Esophagus squamous epithelium (tissue), 5 donors: ENCODE measurements at places on chromosomes 12 and 14.

DNA sequence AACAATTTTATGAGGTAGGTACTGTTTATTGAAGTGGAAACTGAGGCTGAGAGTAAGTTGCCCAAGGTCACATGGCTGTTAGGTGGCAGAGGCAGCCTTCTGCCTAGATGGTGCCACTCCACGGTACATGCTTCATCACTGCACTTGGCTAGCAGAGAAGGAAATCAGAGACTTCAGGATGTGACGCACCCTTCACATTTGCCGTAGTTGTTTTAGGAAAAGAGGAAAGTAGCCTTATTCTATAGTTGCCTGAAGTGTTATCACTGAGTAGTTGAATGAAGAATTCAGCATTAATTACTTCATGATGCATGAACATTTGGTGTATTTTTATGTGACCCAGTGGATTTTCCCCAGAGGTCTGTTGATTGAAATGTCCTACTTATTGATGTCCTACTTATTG is 55.7 kb downstream of the ERC1 start:
- no peaks in the 10 kb centered on the region for H3K27me3 ChIP-seq
- DNase-seq: no peak
- no peaks in the 10 kb centered on the region for H3K36me3 ChIP-seq
- H3K27ac ChIP-seq: no peak overlapping the region
- H3K4me1 ChIP-seq: peaks cover 10% of the 10 kb centered on the region
- H3K4me3 ChIP-seq: no peak overlapping the region

GRCh38 chr12:26737487-26738030 is 95.4 kb downstream of the ITPR2 start:
- no peaks in the 10 kb centered on the region for H3K27me3 ChIP-seq
- H3K4me3 ChIP-seq: no peak overlapping the region
- peak overlapping the region; percentile 67 for H3K27ac ChIP-seq
- no peak for DNase-seq
- no peaks in the 10 kb centered on the region for H3K36me3 ChIP-seq

DNA sequence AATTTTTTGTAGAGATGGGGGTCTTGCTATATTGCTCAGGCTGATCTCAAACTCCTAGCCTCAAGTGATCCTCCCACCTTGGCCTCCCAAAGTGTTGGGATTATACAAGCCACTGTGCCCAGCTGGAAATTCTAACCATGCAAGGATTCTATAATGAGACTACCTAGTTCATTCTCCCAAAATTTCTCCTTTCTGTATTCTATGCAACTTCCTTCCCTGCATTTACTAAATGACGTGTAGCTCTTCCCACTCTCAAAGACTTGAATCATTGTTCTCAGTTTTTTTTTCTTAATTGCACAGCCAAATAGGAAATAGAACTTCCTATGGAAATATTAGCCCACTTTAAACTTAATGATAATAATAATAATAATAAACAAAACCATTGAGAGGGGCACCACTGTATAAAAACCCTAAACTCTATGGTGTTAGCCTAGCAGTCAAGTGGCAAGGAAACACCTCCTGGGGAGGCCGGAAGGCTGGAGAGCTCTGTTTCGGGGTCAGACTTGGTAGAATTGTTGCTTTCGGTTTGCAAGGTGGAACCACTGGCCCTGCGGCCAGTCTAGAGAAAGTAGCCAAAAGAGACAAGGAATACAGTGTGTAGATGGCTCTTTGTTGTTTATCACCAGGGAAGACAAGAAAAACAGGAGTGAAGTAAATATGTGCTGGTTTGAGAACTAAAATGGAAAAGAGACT is 40.0 kb upstream of the TESC start:
- no peak for DNase-seq
- H3K4me3 ChIP-seq: no peak overlapping the region
- H3K27ac ChIP-seq: no peak overlapping the region
- no peaks in the 10 kb centered on the region for H3K27me3 ChIP-seq
- H3K36me3 ChIP-seq: peaks cover 11% of the 10 kb centered on the region

DNA sequence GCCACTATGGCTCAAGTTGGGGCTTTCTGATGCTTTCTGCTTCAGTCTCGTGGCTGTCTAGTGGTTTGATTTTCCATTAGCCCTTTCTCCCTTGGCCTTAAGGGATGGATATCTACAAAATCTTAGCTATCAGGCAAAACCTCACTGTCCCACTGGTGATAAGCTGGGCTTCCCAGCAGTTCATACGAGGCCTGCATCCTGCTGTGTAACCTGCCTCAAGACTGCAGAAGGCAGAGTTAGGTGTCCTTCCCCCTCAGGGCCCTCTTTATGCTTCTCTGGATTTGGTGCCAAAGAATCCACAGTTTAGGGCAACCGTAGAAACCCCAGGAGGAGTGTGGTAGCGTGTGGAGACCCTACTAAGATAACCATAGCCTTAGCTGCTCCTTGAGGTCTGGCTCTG is 38.9 kb downstream of the ETV6 start:
- H3K27me3 ChIP-seq: no peaks in the 10 kb centered on the region
- no peak overlapping the region for H3K4me3 ChIP-seq
- H3K36me3 ChIP-seq: no peaks in the 10 kb centered on the region

GRCh38 chr12:61107118-61107517 is 1153.1 kb upstream of the USP15 start:
- H3K4me1 ChIP-seq: no peaks in the 10 kb centered on the region
- no peaks in the 10 kb centered on the region for H3K27me3 ChIP-seq
- DNase-seq: no peak
- no peaks in the 10 kb centered on the region for H3K36me3 ChIP-seq

DNA sequence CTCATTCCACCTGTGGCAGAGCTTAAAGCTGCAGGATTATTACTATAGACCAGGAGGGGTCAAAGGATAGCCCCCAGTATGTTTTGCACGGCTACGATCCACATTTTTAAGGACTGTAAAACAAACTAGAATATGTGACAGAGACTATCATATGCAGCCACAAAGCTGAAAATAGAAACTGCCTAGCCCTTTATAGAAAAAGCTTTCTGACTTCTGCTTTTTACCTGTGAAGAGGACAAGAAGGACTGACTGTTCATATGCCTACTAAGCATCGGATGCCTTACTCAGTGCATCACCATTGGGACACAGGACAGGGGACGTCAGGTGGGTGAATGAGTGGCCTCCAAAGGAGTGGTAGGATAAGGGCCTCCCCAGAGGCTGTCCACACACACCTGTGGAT is 29.8 kb downstream of the SPTB start:
- H3K4me3 ChIP-seq: no peak overlapping the region
- H3K4me1 ChIP-seq: no peaks in the 10 kb centered on the region
- H3K27ac ChIP-seq: no peak overlapping the region
- DNase-seq: no peak

GRCh38 chr12:79296133-79296532 is 394.6 kb downstream of the PAWR start:
- no peaks in the 10 kb centered on the region for H3K4me1 ChIP-seq
- H3K4me3 ChIP-seq: no peak overlapping the region
- no peak overlapping the region for H3K27ac ChIP-seq
- DNase-seq: no peak
- no peaks in the 10 kb centered on the region for H3K36me3 ChIP-seq

DNA sequence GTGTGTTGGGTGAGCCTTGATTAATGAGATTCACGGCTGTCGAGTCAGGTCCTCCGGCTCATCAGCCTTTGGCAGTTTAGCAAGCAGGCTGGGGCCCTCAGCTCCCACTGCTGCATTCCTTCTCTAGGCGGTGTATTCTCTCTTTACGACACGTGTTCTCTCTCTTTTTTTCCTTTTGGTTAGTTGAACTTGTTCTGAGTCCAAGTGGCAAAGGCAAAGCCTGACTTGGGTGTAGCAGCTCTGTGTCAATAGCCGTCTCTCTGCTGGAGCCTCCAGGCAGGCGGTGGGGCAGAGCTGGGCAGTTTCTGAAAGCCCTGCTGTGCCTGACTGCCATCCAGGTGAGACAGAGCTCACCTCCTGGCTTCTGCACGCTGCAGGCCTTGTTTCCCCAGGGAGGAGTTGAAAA is 46.6 kb downstream of the SUSD6 start:
- peak overlapping the region; percentile 86 for H3K27ac ChIP-seq
- peaks cover 39% of the 10 kb centered on the region for H3K4me1 ChIP-seq
- H3K4me3 ChIP-seq: peak overlapping the region; percentile 16
- H3K27me3 ChIP-seq: no peaks in the 10 kb centered on the region
- H3K36me3 ChIP-seq: peaks cover 19% of the 10 kb centered on the region
- no peak for DNase-seq

DNA sequence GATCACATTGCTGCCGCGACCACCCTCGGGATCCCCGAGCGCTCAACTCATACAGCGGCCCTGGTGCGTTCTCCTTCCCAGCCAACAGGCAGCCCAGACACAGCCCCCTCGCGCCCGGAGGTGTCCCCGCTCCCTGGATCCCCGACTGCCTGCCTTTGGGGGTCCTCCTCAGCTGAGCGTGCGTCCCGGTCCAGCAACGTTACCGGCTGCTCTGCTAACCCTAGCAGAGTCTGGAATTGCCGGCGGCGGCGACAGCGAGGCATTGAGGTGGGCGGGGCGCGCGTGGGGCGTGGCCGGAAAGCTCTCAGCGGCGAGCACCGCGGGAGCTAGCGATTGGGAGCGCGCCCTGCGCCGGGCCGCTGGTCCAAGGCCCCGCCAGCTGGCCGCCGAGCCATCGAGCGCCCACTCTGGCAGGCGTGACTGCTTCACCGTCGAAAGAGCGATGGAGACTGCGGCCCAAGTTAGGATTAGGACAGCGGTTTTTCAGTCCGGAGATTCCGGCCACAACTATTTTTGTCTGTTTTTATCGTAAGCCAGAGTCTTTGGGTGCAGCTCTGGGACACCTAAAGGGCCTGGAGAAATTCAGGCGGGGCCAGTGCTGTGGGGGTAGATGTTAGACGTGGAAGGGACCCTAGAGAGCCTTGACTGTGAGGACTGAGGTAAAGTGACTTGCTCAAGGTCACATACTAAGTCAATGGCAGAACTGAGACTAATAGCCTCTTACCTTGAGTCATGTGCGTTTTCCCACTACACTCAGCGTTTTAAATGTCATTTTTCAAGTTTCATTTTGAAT is at the start of gene HEATR5A:
Gene HEATR5A, minus strand, starts transcription at position 232 of the 793 bp plus-strand sequence. CDS start 17,575 bp downstream, outside the sequence.
- no peaks in the 10 kb centered on the region for H3K36me3 ChIP-seq
- H3K27me3 ChIP-seq: no peaks in the 10 kb centered on the region
- H3K27ac ChIP-seq: peak within 1 kb of the TSS; percentile 85
- H3K4me3 ChIP-seq: peak within 1 kb of the TSS; percentile 77
- peaks cover 9% of the 10 kb centered on the region for H3K4me1 ChIP-seq

GRCh38 chr12:54631988-54632728 is 2.5 kb downstream of the LACRT start:
- no peaks in the 10 kb centered on the region for H3K36me3 ChIP-seq
- H3K4me1 ChIP-seq: no peaks in the 10 kb centered on the region
- H3K27me3 ChIP-seq: peaks cover 19% of the 10 kb centered on the region
- H3K4me3 ChIP-seq: no peak overlapping the region
- no peak overlapping the region for H3K27ac ChIP-seq
- no peak for DNase-seq

DNA sequence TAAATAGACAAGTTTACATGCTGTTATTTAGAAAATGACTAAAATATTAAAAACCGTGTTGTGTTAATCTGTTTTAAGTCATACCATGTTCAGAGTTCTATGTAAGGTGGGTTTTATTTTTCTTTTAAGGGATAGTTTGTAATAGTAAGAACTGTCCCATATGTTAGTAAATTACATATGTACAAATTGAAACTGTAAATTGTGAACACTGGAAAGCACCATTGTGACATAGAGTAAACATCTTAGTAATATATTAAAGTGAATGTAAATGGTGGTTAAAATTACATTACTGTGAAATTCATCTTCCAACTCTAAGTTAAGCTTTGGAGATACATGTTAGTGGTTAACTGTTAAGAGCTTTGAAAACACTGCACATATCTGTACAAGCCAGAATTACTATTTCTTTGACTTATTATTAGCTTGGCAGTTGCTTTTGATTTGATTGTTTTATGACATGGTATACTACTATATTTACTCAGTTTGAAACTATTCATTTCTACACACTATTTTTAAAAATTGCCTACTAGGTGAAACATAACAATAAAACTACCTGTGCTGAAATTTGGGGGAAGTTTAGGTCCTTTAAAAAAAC is 27.4 kb upstream of the DIP2B start:
- H3K4me1 ChIP-seq: no peaks in the 10 kb centered on the region
- H3K4me3 ChIP-seq: no peak overlapping the region
- H3K27me3 ChIP-seq: no peaks in the 10 kb centered on the region
- no peaks in the 10 kb centered on the region for H3K36me3 ChIP-seq
- no peak overlapping the region for H3K27ac ChIP-seq
- no peak for DNase-seq

- peaks cover 41% of the 10 kb centered on the region for H3K27me3 ChIP-seq
- H3K27ac ChIP-seq: no peak overlapping the region
Measured at GRCh38 chr12:51661199-51661598, 70.2 kb downstream of the SCN8A start.

DNA sequence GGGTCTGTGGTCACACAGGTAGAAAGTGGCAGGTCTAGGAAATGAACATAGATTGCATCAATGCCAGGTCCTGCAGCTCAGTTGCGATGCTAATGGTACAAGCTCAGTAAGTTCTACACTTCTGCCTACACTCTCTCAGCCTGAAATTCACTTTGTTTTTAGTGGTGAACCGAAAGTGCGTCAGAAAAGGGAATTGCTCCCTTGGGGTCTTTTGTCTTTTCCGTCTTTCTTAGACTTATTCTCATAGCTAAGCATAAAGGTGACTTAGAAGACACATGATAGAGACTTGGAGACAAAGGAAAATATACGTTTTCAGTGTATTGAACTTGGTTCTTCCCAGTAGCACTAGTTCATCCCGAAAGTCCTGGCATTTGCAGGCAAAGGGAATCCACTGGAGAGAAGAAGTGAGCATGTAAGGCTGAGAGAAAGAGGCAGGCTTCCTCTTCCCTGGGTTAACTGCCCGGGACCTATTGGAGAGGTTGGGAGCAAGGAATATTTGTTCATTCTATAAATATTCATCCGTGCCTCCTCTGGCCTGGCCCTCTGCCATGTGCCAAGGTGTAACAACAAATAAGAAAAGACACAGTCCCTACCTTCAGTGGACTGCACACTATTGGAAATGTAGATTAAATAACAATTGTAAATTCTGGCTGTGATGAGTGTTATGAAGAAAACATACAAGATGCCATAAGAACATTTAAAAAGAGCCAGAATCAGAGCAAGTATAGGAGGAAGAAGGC is 785.8 kb downstream of the MED13L start:
- no peak overlapping the region for H3K4me3 ChIP-seq
- H3K36me3 ChIP-seq: no peaks in the 10 kb centered on the region
- no peaks in the 10 kb centered on the region for H3K27me3 ChIP-seq
- no peak for DNase-seq

DNA sequence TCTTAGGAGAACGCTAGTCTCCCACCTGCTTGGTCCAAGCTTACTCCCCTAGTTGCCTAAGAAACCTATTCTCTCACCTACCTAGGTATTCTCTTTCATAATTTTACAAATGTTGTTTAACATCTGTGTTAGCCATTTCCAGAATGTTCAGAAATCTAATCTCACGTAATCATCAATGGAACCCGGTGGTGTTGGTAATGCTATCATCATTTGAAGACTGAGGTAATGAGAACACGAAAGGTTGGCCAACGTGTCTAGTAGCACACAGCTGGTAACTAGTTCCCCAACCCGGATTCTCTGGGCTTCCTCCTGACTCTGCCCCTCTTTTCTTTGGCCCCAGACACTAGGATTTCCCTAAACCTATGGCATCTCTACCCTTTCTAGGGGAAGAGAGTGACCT is 43.8 kb upstream of the EMP1 start:
- peaks cover 5% of the 10 kb centered on the region for H3K4me1 ChIP-seq
- H3K27me3 ChIP-seq: no peaks in the 10 kb centered on the region
- DNase-seq: no peak
- H3K27ac ChIP-seq: no peak overlapping the region
